ENCODE measurements at places on chromosomes 2 and 18.

DNA sequence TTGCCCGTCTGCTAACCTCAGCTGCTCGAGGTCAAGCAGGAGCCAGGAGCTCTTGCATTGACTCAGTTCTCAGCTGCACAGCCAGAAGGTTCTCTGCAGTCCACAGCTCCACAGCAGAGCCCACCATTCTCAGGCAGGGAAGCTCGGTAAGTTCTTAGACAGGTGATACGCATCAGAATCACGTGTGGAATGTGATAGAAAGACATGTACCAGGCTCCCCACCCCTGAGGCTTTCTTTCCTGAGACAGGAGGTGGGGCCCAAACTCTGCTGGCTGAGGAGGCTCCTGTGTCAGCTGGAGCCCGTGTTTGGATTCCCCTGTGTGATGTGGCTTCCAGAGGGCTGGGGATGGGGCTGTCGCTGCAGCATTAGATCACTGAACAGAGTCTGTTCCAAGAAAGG lies 28.0 kb downstream of the DIPK1C start:
- no peak for DNase-seq

DNA sequence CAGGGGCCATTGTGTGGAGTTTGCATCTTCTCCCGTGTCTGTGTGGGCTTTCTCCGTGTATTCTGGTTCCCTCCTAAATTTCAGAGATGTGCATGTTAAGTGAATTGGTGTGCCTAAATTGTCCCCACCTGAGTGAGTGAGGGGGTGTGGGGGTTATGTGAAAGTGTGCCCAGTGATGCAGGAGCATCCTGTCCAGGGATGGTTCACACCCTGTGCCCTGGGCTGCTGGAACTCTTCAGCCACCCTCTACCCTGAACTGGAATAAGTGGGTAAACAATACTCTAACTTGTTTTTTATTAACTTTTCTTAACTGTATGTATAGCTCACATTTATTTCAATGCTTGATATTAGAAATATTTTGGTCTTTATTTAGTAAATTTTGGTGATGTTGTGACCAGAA lies 56.0 kb downstream of the UBE2E3 start:
- DNase-seq, result no peak

DNA sequence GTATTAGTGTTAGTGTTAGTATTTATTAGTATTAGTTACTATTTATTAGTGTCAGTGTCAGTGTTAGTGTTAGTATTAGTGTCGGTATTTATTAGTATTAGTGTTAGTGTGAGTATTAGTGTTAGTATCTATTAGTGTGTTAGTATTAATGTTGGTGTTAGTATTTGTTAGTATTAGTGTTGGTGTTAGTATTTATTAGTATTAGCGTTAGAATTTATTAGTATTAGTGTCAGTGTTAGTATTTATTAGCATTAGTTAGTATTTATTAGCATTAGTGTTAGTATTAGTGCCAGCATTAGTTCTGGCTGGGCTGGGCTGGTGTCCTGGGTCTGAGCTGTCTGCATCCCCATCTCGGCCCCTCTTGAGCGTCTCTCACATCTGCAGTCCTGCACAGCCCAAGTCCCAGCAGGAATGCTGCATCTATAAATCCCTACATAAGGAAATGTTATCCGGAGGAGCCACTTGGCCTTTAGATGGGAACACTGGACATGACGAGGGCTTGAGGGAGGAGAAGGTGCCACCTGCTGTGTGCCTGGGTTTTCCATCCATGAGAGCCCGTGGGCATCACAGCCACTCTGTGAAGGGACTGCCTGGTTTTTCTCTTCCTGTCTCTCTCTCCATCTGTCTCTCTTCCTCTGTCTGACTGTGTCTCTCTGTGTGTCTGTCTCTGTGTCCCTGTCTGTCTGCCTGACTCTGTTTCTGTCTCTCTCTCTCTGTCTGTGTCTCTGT lies 33.6 kb downstream of the TWIST2 start:
- no peak for DNase-seq

DNA sequence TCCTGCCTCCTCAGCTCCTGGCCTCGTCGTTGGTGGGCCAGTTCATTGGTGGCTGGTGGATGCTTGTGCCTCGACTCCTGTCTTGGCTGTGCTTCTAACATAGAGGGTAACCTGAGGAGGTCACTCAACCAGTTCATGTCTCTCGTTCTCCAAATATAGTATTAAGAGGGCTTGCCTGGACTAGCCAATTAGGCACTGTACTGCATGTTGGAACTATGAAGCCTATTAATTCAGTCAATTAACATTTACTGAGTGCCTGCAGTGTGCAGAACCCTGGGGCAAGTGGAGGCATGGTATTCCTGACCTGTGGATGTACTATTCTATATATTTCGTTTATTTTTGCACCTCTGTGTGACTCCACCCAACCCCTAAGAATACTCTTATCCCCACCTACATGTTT lies 89.9 kb upstream of the PELI1 start:
- DNase-seq, result no peak

GRCh38 chr18:23596183-23596582 lies 9.9 kb upstream of the NPC1 start:
- no peak for DNase-seq

GRCh38 chr18:74806073-74806472 lies 208.4 kb downstream of the ZNF407 start:
- no peak for DNase-seq

- no peak for DNase-seq
Observed at GRCh38 chr2:45134014-45134413, 124.8 kb upstream of the SIX2 start.

- no peak for DNase-seq
Observed at GRCh38 chr2:43792653-43793052, 18.8 kb downstream of the DYNC2LI1 start.

DNA sequence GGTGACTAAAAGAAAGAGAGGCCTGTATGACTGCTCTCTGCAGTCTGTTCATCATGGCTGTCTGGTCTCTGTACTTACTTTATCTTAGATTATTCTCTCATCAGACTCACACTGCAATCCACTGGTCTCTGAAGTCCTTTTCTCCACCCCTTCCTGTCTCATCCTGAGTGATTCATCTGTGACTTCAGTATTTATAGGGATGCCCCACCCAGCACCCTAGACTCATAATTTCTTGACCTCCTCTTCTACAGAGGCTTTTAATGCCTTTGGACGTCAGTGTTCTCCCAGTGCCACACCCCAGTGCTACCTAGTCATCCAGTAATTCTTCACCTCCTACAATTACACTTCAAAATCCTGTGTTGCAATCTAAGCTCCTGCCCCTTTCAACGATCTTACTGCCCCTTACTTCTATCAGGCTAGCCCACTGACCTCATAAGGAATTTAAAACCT lies 14.9 kb upstream of the ITPRID2 start:
- no peak for DNase-seq

DNA sequence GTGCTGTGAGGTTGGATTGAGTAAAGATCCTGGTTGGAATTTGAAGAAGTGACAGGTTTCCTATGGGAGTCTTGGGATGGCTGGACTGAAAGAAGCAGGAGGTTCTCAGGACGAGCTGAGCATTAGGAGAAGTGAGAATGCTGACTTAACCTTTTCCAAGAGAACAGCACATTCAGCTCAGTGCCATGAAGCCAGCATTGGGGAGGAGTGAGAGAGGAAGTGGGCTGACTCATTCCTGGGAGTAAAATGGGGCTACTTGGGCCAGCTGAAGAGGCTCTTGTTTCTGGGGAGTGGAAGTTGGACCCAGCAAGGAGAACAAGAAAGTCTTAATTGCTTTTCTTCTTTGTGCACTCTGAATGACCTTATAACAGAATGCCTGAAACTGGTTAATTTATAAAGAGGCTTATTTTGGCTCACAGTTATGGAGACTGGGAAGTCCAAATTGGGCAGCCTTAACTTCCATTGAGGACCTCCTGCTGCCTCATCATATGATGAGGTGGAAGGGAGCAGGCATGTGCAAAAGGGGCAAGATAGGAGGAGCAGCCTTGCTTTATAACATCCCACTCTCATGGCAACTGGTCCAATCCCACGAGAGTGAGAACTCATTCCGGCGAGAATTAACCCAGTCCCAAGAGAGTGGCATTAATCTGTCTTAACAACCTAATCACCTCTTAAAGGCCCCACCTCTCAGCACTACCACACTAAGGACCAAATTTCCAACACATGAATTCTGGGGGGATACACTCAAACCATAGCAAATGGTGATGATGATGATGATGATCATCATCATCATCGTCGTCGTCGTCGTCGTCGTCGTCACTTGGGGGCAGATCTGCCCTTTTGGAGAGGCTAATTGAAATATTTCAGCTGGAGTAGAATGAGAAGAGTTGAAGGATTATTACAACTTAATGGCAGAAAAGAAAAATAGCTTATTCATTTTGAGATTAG lies 26.1 kb downstream of the DGUOK start:
- DNase-seq, result no peak

DNA sequence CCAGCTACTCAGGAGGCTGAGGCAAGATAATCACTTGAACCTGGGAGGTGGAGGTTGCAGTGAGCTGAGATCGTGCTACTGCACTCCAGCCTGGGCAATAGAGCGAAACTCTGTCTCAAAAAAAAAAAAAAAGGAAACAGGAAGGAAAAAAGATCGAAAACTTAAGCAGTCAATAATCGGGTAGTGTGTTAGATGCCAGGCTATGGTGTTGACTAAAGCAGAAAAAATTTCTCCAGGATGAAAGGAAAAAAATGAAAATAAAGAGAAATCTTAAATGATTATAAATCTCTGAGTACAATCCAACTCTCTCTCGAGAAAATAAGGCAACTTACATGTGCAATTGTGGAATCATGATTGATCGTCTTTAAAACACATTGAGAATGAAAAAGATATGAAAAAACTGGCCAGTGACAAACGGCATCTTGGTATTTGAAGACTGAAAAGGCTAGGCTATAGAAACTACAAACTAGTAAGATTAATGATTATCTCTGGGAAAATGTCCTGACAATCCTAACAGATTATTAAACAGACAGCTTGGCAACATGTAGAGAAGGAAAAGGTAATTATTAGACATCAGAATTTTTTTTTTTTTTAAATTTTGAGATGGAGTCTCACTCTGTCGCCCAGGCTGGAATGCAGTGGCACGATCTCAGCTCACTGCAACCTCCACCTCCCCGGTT lies 16.3 kb upstream of the EPHA4 start:
- no peak for DNase-seq

- DNase-seq, result no peak
Observed at GRCh38 chr2:158181171-158181570, 79.5 kb downstream of the UPP2 start.

Measured in sciatic nerve (tissue), 2 donors.